ENCODE measurements at places on chromosomes 11 and 22. TPM values are rescaled to one million over a fixed set of nuclear protein-coding genes. Genes with fewer than 3 reads are reported as not detected.

Gene OR51B5
- total RNA-seq = not detected

Gene ART5
- total RNA-seq = not detected

Gene ZNF280B
- 2.4 TPM for total RNA-seq

Gene KBTBD4
- 19.0 TPM for total RNA-seq

Gene ZC3H12C
- 0.28 TPM for total RNA-seq

Gene C11orf86
- not detected for total RNA-seq

Gene PTS
- 20.9 TPM for total RNA-seq

Gene TRIM48
- not detected for total RNA-seq

Gene PUS3
- total RNA-seq = 10.9 TPM

Gene TNRC6B
- total RNA-seq = 89.6 TPM

Gene OR9I1
- total RNA-seq = not detected

Gene GRIK4
- total RNA-seq = not detected

Gene MIOX
- not detected for total RNA-seq

- DNase-seq = no peak
- peaks cover 17% of the 10 kb centered on the region for H3K4me1 ChIP-seq
- H3K27me3 ChIP-seq = peaks cover 37% of the 10 kb centered on the region
- peak overlapping the region; percentile 60 for H3K4me3 ChIP-seq
- H3K27ac ChIP-seq = no peak overlapping the region
Observed at GRCh38 chr11:10588904-10589303, 20.4 kb upstream of the LYVE1 start.

- H3K27ac ChIP-seq = no peak overlapping the region
- H3K36me3 ChIP-seq = no peaks in the 10 kb centered on the region
- DNase-seq = no peak
- H3K27me3 ChIP-seq = peaks cover 11% of the 10 kb centered on the region
Observed at GRCh38 chr11:110317516-110317932, 21.1 kb upstream of the RDX start.

DNA sequence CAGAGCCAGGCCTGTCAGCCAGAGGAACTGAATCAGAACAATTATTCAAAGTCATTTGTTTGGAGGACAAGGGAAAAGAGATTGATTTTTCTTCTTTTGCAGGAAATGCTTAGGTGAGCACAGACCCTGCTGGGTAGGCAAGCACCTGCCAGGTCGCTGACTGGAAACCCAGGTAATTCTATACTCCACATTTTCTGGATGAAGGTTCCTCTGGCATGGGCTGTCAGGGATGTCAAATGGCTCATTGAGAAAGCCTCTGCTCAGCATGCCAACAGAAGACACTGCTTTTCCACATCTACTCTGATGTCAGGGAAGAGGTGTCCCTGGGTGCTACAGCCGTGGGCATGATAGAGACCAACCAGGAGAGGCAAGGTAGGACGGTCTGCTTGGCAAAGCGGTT lies 166.7 kb upstream of the SYN3 start:
- H3K27me3 ChIP-seq = no peaks in the 10 kb centered on the region

- DNase-seq = peak; percentile 71
- peak overlapping the region; percentile 69 for H3K27ac ChIP-seq
- H3K4me1 ChIP-seq = peaks cover 43% of the 10 kb centered on the region
- H3K36me3 ChIP-seq = peaks cover 32% of the 10 kb centered on the region
- no peaks in the 10 kb centered on the region for H3K27me3 ChIP-seq
Observed at GRCh38 chr11:2945031-2945756, 16.0 kb upstream of the PHLDA2 start.

GRCh38 chr22:37457093-37457893 lies 28.9 kb downstream of the MFNG start:
- no peak overlapping the region for H3K4me3 ChIP-seq
- H3K36me3 ChIP-seq = peaks cover 5% of the 10 kb centered on the region
- H3K27me3 ChIP-seq = no peaks in the 10 kb centered on the region
- no peak overlapping the region for H3K27ac ChIP-seq
- H3K4me1 ChIP-seq = peaks cover 3% of the 10 kb centered on the region

DNA sequence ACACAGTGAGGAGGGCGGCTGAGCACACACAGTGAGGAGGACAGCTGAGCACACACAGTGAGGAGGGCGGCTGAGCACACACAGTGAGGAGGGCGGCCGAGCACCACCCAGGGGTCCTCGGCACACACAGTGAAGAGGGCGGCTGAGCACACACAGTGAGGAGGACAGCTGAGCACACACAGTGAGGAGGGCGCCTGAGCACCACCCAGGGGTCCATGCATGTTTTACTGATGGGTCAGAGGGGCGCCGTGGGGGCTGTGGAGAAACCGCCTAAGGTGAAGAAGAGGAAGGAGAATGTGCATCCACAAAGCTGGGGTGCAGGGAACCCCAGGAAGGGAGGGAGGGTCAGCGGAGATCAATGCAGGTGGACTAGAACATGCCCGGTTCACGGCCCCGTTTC lies 461.8 kb downstream of the BRD1 start:
- no peaks in the 10 kb centered on the region for H3K4me1 ChIP-seq
- no peak overlapping the region for H3K4me3 ChIP-seq
- no peaks in the 10 kb centered on the region for H3K36me3 ChIP-seq
- no peak overlapping the region for H3K27ac ChIP-seq

- no peaks in the 10 kb centered on the region for H3K27me3 ChIP-seq
- H3K27ac ChIP-seq = no peak overlapping the region
- no peak for DNase-seq
Observed at GRCh38 chr11:20021771-20022362, 138.4 kb downstream of the DBX1 start.

DNA sequence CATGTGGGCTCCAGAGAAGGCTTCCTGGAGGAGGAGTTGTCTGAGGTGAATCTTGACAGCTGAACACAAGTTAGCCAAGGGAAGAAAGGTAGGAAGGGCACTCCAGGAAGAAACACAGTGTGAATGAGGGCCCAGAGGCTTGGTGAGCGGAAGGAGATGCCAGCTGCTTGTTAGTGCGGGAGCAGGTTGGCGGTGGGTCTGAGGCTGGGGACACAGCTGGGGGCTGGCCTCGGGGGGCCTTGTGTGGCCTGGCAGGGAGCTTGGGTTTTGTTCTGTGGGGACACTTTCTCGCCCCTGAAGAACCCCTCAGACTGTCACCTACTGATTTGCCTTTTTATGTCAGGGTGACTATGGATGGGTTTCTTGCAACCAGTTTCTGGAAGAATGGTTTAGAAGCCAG lies 160.0 kb downstream of the ST3GAL4 start:
- no peak overlapping the region for H3K27ac ChIP-seq
- no peaks in the 10 kb centered on the region for H3K36me3 ChIP-seq
- H3K4me1 ChIP-seq = peaks cover 2% of the 10 kb centered on the region
- DNase-seq = no peak
- H3K27me3 ChIP-seq = peaks cover 3% of the 10 kb centered on the region

DNA sequence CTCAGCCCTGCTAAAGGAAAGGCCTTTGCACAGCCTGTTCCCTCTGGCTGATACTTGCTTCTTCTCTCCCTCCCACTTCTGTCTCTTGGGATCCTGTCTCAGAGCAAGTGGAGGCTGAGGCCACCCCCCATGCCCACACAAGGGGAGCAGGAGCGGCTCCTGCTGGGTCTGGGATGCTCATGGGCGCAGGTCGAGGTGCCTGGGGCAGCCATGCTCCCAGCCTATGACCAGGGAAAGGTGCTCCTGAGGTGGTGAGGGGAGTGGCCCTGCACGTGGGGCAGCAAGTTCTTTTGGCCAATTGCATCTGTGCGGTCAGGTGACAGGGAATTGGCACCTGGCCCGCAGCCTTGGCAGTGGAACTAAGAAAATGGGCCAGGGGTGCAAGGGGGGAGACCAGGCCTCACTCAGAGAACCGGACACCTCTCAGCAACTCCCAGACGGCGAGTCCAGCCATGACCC lies 1.5 kb downstream of the MAPK11 start:
- H3K27me3 ChIP-seq = peaks cover 4% of the 10 kb centered on the region
- no peak for DNase-seq
- H3K4me1 ChIP-seq = peaks cover 7% of the 10 kb centered on the region
- no peaks in the 10 kb centered on the region for H3K36me3 ChIP-seq

- peaks cover 7% of the 10 kb centered on the region for H3K4me1 ChIP-seq
- no peak overlapping the region for H3K27ac ChIP-seq
- DNase-seq = no peak
- no peak overlapping the region for H3K4me3 ChIP-seq
- H3K36me3 ChIP-seq = peaks cover 19% of the 10 kb centered on the region
- peaks cover 10% of the 10 kb centered on the region for H3K27me3 ChIP-seq
Observed at GRCh38 chr11:4466131-4466870, 16.1 kb upstream of the OR52K1 start.

GRCh38 chr11:121654843-121655536 lies 202.2 kb upstream of the SORL1-AS1 start:
- DNase-seq = no peak
- H3K27me3 ChIP-seq = peaks cover 7% of the 10 kb centered on the region
- peak overlapping the region; percentile 79 for H3K4me3 ChIP-seq
- H3K27ac ChIP-seq = no peak overlapping the region
- no peaks in the 10 kb centered on the region for H3K36me3 ChIP-seq

- peaks cover 30% of the 10 kb centered on the region for H3K27me3 ChIP-seq
- H3K4me1 ChIP-seq = peaks cover 2% of the 10 kb centered on the region
- DNase-seq = no peak
- no peak overlapping the region for H3K27ac ChIP-seq
- H3K4me3 ChIP-seq = no peak overlapping the region
Observed at GRCh38 chr11:102121329-102121728, 11.1 kb downstream of the YAP1 start.

- no peaks in the 10 kb centered on the region for H3K4me1 ChIP-seq
- H3K27me3 ChIP-seq = no peaks in the 10 kb centered on the region
- no peak overlapping the region for H3K4me3 ChIP-seq
- peaks cover 26% of the 10 kb centered on the region for H3K36me3 ChIP-seq
- H3K27ac ChIP-seq = no peak overlapping the region
Observed at GRCh38 chr11:31443802-31444201, 65.6 kb downstream of the IMMP1L start.

DNA sequence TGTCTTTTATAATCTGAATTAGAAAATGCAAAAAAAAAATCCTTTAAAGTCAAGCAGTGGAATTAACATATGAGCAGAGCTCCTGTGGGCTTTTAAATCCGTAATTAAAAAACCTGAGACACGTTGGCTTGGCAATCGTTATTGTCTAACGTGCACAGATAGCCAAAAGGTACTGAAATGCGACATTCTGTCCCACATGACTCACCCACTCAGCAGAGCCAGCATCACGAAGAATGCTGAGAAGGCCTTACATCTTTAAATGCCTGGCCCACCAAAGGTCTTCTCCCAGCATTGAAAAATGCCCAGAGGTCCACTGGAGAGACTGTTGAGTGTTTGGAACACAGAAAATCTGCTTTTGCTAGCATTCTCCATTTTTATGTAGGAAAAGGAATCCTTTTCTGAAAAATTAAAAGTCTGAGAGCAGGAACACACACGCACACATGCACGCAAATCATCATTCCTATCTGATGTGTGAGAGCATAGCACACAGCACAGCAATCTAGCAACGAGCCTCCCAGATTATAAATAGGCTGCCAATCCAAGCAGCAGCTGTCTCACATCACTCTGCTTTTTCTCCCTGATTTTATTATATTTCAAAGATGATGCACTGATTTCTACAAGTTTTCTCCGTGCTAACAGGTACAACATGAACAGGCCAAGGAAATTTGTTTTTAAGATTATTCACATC lies 94.5 kb downstream of the PHF21A start:
- no peak overlapping the region for H3K4me3 ChIP-seq
- no peak for DNase-seq
- no peaks in the 10 kb centered on the region for H3K27me3 ChIP-seq
- H3K27ac ChIP-seq = no peak overlapping the region
- H3K36me3 ChIP-seq = no peaks in the 10 kb centered on the region
- no peaks in the 10 kb centered on the region for H3K4me1 ChIP-seq

DNA sequence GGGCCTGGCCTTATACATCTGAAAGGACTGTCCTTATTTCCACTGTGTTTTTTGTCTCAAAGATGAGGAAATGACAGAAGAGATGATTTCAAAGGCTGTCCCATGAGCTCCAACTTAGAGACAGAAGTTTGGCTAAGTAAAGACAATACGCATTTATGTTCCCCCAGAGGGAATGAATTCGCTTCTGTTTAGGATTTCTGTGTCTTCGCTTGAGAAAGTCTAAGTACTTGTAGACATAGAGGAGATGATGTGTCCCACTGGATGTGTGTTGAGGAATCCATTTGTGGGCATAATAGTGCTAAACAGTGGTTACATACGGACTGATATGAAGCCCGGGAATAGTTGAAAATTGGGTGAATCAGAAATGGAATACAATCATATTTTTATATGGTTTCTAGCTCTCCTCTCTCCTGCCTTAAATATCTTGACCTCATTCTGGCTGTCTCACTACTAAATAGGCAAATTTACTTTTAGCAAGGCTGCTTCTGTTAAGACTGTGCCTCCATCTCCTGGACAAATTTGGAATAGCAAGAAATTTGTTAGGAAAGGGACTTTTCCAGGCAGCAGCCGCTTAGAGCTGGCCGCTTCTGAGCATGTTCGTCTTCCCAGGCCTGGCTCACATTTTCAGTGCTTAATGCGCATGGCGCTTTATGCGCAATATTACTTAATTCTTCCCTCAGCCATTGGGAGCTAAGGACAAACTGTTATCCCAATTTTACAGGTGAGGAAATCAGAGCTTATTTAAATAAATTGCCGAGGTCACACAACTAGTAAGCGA lies 1.9 kb upstream of the PEX26 start:
- H3K27ac ChIP-seq = no peak overlapping the region
- H3K27me3 ChIP-seq = no peaks in the 10 kb centered on the region
- H3K36me3 ChIP-seq = peaks cover 13% of the 10 kb centered on the region

GRCh38 chr22:32088084-32088483 lies 45.0 kb downstream of the SLC5A1 start:
- H3K36me3 ChIP-seq = no peaks in the 10 kb centered on the region
- no peaks in the 10 kb centered on the region for H3K4me1 ChIP-seq
- H3K27ac ChIP-seq = no peak overlapping the region
- DNase-seq = no peak
- H3K27me3 ChIP-seq = peaks cover 37% of the 10 kb centered on the region

DNA sequence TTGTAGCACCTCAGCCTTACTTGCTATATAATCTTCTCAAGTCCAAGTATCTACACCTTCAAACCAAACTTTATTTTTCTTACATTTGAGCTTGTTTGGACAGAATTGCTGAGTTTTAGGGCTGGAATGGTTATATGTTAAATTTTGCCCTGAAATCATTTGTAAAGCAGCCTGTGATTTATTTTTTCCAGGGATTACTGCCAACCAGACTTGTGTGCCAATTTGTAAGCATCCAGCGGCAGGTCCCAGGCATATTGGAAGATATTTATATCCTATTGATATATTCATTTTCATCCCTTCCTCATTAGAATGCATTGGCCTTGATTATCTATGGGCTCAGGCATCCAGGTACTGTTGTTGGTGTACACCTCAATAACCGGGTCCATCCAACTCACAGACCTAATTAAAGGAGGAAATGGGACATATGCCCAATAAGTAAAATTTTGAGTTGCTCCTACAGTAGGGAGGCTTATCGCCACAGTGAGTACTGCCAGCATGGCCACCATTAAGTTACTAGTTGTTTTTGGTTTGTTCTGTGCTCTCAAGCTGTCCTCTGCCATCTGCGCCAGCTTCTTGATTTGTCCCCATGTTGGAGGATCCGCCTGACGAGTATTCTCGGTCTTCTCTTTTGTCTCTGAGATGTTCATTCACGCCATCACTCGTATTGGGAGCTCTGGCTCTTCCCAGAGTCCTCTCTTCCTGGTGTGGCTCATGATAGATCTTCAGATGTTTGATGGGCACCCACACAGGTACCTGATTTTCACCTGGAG lies 9.8 kb upstream of the DNAJB13 start:
- no peak overlapping the region for H3K27ac ChIP-seq
- no peaks in the 10 kb centered on the region for H3K27me3 ChIP-seq
- H3K4me3 ChIP-seq = no peak overlapping the region
- peaks cover 14% of the 10 kb centered on the region for H3K36me3 ChIP-seq

Measured in activated naive CD8-positive, alpha-beta T cell treated with anti-CD3 and anti-CD28 coated beads, Interleukin-2, amount 10 ng/mL, durations not matched to agents 7 days and 5 days (primary cell).